ENCODE measurements at places on chromosomes 6 and 20. TPM values are rescaled to one million over a fixed set of nuclear protein-coding genes. Genes with fewer than 3 reads are reported as not detected.

DNA sequence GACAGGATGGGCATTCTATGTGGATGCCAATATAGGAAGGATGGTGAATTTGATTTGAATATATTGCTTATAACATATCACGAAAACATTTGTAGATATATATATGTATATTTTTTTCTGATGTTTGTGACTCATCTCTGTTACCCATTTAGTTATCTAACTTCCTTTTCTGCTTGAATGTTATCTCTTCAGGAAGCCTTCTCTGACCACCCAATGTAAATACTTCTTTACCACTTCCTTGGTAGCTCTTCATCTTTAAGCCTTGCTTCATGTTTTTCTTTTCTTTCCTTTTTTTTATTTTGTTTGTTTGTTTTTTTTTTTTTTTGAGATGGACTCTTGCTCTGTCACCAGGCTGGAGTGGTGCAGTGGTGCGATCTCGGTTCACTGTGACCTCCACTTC is 260.5 kb upstream of the EPHA7 start:
- H3K27me3 ChIP-seq: no peaks in the 10 kb centered on the region
- no peaks in the 10 kb centered on the region for H3K4me1 ChIP-seq
- H3K36me3 ChIP-seq: no peaks in the 10 kb centered on the region

- no peak overlapping the region for H3K4me3 ChIP-seq
- H3K4me1 ChIP-seq: no peaks in the 10 kb centered on the region
- no peaks in the 10 kb centered on the region for H3K36me3 ChIP-seq
- H3K27ac ChIP-seq: no peak overlapping the region
Measured at GRCh38 chr6:36700831-36701230, 3.2 kb downstream of the RAB44 start.

The DHX35 gene
- 16.9 TPM for total RNA-seq

DNA sequence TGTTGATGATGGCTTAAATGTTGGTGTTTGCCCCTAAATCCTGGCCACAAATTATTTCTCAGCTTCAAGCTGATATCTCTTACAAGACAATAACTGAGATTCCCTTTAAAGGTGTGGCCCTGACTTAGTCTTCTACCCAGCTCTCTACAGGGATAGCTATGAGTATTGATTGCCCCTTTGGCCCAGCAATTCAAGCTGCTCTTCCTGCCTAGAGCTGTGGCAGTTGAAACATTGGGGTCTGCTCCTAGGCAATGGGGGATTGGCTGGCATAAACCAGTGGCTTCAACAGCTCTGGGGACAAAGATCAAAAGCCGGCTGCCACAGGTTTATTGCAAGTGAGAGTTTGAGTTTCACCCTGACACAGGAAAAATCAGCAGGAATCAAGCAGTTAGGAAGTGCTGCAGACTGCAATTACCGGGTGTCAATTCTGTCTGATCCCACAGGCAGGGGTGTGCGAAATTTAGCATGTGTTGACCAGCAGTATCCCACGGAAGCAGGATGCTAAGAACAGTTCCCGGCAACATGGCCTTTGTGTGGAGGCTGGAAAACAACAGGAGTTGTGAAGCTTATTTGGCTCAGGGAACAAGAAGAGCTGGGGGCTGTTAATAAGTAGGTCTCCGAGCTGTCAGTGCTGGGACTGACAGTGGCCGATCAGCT is 66.2 kb upstream of the IYD start:
- H3K4me1 ChIP-seq: peaks cover 6% of the 10 kb centered on the region
- DNase-seq: no peak
- H3K27ac ChIP-seq: no peak overlapping the region
- H3K4me3 ChIP-seq: no peak overlapping the region

DNA sequence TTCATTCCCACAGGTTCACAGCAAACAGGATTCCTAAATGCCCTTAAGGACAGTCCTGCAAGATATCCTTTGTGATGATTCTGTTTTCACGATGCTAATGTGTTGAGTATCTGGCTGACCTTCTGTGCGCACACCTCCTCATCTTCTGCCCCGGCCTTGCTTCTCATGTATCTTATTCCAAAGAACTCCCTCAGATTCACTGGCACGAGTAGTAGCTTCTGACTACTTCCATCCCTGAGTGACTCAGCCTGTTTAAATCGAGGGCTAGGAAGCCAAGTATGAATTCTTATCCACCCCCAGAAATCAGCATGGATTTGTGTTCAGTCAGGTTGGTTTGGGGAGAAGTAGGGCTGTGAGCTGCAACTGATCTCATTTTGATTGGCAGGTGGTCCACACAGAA is 190.2 kb upstream of the SNX9 start:
- no peak overlapping the region for H3K27ac ChIP-seq
- H3K27me3 ChIP-seq: no peaks in the 10 kb centered on the region
- H3K4me1 ChIP-seq: peaks cover 7% of the 10 kb centered on the region
- no peak for DNase-seq

The MCM8 gene
- 35.2 TPM for total RNA-seq

DNA sequence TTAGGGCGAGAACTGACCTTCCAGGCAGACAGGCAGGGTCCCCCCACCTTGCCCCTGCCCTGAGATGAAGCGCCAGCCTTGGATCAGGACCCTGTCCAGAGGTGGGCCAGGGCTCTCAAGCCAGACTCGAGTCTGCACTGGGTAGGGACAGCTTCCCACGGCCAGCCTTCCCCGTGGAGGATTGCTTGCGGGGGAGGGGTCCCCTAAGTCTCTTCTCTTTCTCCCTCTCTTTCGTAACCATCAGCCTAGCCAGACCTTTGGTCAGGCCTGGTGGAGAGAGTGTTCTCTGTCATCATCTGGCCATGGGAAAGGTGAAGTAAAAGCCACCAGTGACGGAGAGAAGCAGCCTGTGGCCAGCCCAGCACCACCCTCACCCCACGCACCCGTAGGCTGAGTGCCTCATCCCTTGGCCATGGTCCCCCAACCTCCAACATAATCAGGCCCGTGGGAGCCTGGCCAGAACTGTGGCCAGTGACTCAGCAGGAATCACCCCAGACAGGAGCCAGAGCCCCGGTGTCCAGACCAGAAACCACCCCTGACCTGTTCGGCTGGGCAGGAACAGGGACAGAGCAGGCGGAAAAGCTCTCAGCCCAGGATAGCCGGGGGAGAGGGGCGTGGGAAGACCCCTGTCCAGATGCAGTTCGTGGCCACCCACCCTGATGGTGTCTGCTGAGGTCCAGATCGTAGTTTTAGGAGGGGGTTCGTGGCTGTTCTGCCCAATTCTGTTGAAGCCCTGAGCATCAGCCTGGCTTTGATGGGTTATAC is 47.1 kb downstream of the SNAI1 start:
- no peak for DNase-seq
- no peak overlapping the region for H3K27ac ChIP-seq
- H3K4me3 ChIP-seq: no peak overlapping the region
- no peaks in the 10 kb centered on the region for H3K36me3 ChIP-seq
- no peaks in the 10 kb centered on the region for H3K27me3 ChIP-seq

The RAB44 gene
- not detected for total RNA-seq

GRCh38 chr20:38275815-38276550 is 15.4 kb upstream of the KIAA1755 start:
- no peak for DNase-seq
- no peaks in the 10 kb centered on the region for H3K36me3 ChIP-seq
- no peak overlapping the region for H3K27ac ChIP-seq
- H3K27me3 ChIP-seq: peaks cover 8% of the 10 kb centered on the region
- no peak overlapping the region for H3K4me3 ChIP-seq

DNA sequence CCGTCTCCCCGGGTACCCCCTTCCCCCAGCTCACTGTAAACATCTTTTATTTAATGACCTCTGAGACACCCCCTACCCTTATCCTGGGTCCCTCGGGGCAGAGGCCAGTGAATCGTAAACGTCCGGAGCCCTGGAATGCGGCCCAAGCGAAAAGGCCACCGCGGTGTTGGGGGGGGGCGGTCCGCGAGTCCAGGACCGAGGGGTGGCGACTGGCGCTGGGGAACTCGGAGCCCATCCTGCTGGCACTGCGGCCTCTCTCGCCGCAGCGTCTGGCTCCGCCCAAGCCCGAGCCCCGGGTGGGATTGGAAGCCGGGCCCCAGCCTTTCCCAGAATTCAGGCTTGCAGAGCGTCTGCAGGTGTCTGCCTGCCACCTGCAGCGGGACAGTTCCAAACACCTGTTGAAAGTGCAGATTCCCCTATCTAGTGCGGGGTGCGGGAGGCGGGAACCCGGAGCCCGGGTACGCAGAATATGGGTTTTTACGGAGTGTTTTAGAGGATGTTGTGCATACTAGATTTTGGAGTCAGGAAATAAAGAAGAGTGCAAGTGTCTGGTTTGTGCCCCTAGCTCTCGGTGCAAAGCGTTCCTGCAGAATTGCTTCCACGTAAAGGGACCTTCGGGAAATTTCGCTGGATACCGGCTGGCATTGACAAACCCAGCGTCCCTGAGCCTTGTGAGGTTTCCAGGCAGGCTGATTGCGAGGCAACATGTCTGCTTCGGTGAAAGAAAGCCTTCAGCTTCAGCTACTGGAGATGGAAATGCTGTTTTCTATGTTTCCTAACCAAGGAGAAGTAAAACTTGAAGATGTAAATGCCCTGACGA is 800 bp downstream of the RWDD2A start:
- no peaks in the 10 kb centered on the region for H3K27me3 ChIP-seq
- H3K4me3 ChIP-seq: peak overlapping the region; percentile 89
- peaks cover 33% of the 10 kb centered on the region for H3K4me1 ChIP-seq
- H3K27ac ChIP-seq: no peak overlapping the region
- peak; percentile 23 for DNase-seq

GRCh38 chr6:127182501-127182900 is 64.0 kb downstream of the RSPO3 start:
- H3K4me3 ChIP-seq: no peak overlapping the region
- DNase-seq: no peak
- H3K27ac ChIP-seq: no peak overlapping the region
- peaks cover 15% of the 10 kb centered on the region for H3K27me3 ChIP-seq
- no peaks in the 10 kb centered on the region for H3K4me1 ChIP-seq

The CDH22 gene
- not detected for total RNA-seq

DNA sequence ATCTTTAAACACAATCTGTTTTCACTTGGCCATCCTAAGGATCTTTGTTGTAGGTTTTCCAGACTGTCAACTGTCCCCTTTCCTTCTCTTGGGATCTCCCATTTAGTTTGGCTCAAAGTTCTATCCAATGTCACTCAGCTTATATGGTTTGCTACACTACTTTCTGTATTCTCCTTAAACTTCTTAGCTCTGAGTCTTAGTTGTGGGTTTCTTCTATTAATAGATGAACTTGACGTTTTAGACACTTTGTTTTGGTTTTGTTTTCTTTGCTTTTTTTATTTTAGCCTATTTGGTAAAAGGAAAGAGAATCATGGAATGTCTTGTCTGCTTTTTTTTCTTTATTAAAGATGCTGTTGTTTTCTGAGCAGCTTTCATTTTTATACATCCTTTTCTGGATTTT is 11.4 kb downstream of the RMND1 start:
- H3K4me3 ChIP-seq: no peak overlapping the region
- peaks cover 24% of the 10 kb centered on the region for H3K4me1 ChIP-seq
- H3K27ac ChIP-seq: no peak overlapping the region
- DNase-seq: no peak
- H3K27me3 ChIP-seq: no peaks in the 10 kb centered on the region

- peak overlapping the region; percentile 78 for H3K4me3 ChIP-seq
- H3K27me3 ChIP-seq: peaks cover 41% of the 10 kb centered on the region
- DNase-seq: peak; percentile 13
- peaks cover 4% of the 10 kb centered on the region for H3K36me3 ChIP-seq
- peaks cover 20% of the 10 kb centered on the region for H3K4me1 ChIP-seq
Measured at GRCh38 chr20:52104546-52105441, 86.8 kb downstream of the ZFP64 start.

DNA sequence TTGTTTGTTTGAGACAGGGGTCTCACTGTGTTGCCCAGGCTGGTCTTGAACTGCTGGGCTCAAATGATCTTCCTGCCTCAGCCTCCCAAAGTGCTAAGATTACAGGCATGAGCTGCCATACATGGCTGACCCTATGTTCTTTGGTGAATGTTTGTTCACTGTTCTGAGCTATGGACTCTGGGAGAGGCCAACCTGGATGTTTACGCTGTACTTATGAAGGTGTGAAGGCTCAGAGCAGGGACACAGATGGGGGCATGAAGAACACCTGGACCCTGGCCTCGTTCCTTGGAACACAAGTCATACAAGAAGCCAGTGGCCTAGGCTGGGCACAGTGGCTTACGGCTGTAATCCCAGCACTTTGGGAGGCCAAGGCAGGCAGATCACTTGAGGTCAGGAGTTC is 21.1 kb upstream of the CD24 start:
- no peaks in the 10 kb centered on the region for H3K27me3 ChIP-seq
- peaks cover 6% of the 10 kb centered on the region for H3K4me1 ChIP-seq
- DNase-seq: no peak
- no peak overlapping the region for H3K27ac ChIP-seq

GRCh38 chr20:53867741-53868351 is 202.5 kb downstream of the BCAS1 start:
- peak overlapping the region; percentile 55 for H3K4me3 ChIP-seq
- DNase-seq: no peak
- H3K27me3 ChIP-seq: no peaks in the 10 kb centered on the region
- H3K4me1 ChIP-seq: peaks cover 74% of the 10 kb centered on the region
- H3K27ac ChIP-seq: peak overlapping the region; percentile 91
- H3K36me3 ChIP-seq: no peaks in the 10 kb centered on the region

The SCRT2 gene
- total RNA-seq: not detected

- H3K4me3 ChIP-seq: no peak overlapping the region
- H3K27me3 ChIP-seq: peaks cover 5% of the 10 kb centered on the region
- H3K36me3 ChIP-seq: no peaks in the 10 kb centered on the region
- H3K4me1 ChIP-seq: no peaks in the 10 kb centered on the region
- no peak overlapping the region for H3K27ac ChIP-seq
Measured at GRCh38 chr20:55538261-55538908, 466.9 kb downstream of the CBLN4 start.

The BACH2 gene
- total RNA-seq: 73.1 TPM

DNA sequence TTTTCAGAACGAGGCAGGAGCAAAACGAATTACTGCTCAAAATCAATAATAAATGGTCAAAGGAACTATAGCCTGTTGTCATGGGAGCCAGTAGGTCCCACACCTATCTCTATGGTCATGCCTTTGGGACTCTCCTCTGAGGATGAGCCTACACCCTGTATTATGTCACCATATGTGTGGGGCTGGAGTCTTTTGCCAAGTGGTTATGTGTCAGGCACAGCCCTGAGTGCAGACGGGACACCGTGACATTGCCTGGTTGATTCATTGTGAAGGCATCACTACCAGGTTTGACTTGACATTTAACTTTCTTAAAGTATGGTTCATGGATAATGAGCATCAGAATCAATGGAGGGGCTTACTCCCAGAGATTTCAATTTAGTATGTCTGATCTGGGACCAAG is 23.6 kb downstream of the BMP6 start:
- H3K27me3 ChIP-seq: peaks cover 17% of the 10 kb centered on the region
- H3K4me3 ChIP-seq: no peak overlapping the region
- no peak overlapping the region for H3K27ac ChIP-seq
- H3K4me1 ChIP-seq: no peaks in the 10 kb centered on the region
- H3K36me3 ChIP-seq: no peaks in the 10 kb centered on the region

The GSTA3 gene
- not detected for total RNA-seq

- no peaks in the 10 kb centered on the region for H3K36me3 ChIP-seq
- no peak overlapping the region for H3K4me3 ChIP-seq
Measured at GRCh38 chr20:8981482-8981881, 87.4 kb upstream of the PLCB4 start.

The MYT1 gene
- 0.44 TPM for total RNA-seq

- no peaks in the 10 kb centered on the region for H3K36me3 ChIP-seq
- peak overlapping the region; percentile 78 for H3K27ac ChIP-seq
- no peak overlapping the region for H3K4me3 ChIP-seq
- H3K27me3 ChIP-seq: no peaks in the 10 kb centered on the region
- H3K4me1 ChIP-seq: peaks cover 1% of the 10 kb centered on the region
- DNase-seq: peak; percentile 48
Measured at GRCh38 chr20:51318058-51318949, 224.2 kb downstream of the NFATC2 start.

Data from activated naive CD8-positive, alpha-beta T cell treated with anti-CD3 and anti-CD28 coated beads for 36 hours (primary cell).